Brain microvascular endothelial cell (primary cell): ENCODE measurements at places on chromosomes 16 and 17.

DNA sequence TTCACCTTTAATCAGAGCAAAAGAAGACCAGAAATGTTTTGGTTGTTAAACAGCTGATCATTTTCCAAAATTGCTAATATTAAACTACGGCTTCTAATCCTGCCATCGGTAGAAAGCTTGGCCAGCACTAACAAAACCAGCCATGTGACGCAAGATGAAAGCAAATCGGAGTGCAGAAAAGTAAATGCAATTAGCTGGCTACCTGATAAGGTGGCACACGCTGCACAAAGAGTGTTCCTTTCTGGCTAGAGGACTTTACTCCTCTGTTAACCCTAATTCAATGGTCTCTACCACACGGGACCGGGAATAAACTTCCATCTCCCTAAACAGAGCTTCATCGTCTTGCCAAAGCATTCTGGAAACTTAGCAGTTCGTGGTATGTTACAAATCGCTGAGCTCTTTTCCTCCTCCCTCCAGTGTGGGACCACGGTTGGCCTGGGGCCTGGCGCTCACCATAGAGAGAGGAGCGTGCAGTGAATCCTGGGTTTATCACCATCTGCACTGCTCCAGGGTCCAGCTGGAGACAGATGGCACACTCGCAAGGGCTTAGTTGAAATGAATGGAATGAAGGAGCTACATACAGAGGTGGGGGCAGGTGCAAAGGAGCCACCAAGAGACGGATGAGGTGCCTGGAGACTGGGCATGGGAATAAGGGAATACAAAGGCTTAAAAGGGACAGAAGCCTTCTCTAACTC, 10.1 kb upstream of the COG1 start:
- no peak for DNase-seq

- no peak for DNase-seq
Measured at GRCh38 chr16:59052231-59052630, 318.1 kb upstream of the GOT2 start.

DNA sequence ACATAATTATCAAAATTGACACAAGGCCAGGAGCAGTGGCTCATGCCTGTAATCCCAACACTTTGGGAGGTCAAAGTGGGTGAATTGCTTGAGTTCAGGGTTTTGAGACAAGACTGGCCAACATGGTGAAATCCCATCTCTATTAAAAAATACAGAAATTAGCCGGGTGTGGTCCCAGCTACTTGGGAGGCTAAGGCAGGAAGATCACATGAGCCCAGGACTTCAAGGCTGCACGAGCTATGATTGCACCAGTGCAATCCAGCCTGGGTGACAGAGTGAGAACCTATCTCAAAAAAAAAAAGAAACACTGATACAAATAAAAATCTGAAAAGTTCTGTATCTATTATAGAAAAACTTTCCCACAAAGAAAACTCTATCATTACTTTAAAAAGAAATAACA, 15.5 kb downstream of the MYH10 start:
- DNase-seq, result no peak

DNA sequence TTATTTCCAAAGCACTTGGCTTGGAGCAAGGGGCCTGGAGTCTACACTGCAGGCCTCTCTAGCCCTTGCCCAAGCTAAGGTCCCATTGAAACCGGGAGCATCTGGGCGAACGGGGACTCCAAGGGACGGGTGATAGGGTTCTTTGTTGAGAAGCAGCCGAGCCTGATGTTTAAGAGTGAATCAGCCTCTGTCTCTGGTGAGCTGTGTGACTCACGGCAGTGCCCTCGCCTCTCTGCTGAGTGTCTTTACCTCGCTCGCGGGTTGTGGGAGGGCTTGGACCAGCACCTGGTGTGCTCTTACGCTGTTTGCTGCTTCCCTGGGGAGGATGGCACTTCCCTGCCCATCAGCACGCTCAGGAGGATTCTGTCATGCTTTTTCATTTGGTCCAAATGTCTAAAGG, 1.3 kb downstream of the HGS start:
- peak; percentile 73 for DNase-seq

- DNase-seq, result no peak
Measured at GRCh38 chr16:10541366-10541765, 39.0 kb downstream of the EMP2 start.

GRCh38 chr17:73437826-73438225, 126.0 kb upstream of the CDC42EP4 start:
- no peak for DNase-seq

DNA sequence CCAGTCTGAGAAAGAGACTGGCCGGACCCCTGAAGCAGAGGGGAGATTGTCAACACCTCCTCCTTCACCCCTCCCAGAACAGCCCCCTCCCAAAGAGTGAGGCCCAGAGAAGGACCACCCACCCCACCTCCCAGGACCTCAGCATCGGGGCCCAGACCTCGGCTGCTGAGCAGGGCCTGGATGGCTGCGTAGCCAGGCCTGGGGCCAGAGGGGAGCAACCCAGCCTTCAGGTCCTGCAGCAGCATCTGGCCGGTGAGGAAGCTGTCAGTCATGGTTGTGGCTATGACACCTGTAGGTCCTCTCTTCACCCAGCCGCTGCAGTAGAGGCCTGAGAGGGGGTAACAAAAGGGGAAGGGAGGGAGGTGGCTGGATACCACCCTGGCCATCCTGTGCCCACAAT, 3.2 kb upstream of the GRIN2C start:
- no peak for DNase-seq
